ENCODE measurements at places on chromosomes 11 and 22.

GRCh38 chr11:117819096-117820040, 5.2 kb downstream of the FXYD2 start:
- DNase-seq: peak; percentile 84

- no peak for DNase-seq
These were observed 1.3 kb upstream of the SLC3A2 start for GRCh38 chr11:62879235-62879978.

DNA sequence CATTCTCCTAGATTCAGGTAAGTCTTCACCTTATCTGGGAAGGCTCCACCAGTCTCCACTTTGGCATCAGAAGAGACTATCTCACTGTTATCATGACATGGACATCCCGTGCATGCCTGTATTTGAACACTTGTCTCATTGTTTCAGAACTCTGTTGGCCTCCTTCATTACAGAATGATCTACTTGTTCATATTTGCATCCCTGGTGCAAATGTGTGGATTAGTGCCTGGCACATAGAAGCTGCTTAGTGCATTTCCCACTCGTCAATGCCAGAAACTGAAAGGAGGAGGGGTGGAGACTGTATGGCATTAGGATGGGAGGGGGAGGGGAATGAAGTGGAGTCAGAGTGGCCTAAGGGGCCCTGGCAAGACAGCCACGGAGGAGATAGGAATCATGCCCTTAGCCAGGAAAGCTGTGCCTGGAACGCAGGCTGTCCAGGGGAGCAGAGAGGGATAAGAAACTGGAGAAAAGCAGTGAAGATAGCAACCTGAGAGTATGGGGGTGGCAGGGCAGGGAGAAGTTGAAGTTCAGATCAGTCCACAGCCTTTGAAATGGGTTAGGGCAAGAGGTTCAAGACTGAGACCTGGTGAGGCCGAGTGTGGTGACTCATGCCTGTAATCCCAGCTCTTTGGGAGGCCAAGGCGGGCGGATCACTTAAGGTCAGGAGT, 53.8 kb upstream of the CAPRIN1 start:
- DNase-seq: no peak

DNA sequence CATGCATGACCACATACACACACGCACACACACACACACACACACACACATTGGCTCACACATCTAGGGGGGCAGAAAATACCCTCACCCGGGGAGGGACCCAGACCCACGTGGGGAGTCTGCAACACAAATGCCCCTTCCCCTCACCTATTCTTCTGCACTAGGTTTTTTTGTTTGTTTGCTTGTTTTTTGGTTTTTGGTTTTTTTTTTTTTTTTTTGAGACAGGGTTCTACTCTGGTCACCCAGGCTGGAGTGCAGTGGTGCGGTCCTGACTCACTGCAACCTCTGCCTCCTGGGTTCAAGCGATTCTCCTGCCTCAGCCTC, 28.4 kb downstream of the WEE1 start:
- no peak for DNase-seq

GRCh38 chr11:20493340-20493739, 105.8 kb downstream of the PRMT3 start:
- no peak for DNase-seq

DNA sequence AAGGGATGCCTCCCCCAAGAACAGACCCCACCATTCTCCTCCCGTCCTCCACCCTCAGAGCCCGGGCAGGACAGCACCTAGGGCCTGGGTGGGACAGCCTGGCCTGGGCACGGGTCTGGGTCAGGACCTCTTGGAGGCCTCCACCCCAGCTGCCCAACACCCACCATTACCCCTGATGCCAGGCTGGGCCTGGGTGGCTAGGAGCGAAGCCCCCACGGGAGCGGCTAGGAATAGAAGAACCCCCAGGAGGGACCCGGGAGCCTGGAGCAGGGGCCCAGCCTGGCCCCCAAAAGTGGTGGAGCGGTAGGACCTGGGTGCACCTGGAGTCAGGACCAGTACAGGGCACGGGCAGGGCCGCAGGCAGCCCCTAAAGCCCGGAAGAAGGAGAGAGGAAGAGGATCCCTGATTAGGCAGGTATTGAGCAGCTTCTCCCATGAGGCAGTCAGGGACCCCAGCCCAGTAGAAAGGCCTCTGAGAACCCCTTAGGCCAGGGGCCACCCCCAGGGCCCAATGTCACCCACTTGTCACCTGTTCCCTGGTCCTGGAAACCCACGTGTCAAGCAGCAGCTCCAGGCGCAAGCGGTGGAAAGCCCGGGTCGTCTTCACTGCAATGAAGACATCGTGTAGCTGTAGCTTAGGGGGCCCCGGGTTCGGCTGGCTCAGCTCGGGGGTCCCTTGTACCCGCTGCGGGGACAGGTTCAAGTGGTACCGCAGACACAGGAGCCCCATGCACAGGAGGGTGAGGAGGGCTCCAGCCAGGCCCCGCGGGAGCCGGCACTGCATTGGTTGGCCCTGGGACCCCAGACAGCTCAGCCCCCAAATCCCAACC, 575 bp downstream of the MFNG start:
- no peak for DNase-seq

DNA sequence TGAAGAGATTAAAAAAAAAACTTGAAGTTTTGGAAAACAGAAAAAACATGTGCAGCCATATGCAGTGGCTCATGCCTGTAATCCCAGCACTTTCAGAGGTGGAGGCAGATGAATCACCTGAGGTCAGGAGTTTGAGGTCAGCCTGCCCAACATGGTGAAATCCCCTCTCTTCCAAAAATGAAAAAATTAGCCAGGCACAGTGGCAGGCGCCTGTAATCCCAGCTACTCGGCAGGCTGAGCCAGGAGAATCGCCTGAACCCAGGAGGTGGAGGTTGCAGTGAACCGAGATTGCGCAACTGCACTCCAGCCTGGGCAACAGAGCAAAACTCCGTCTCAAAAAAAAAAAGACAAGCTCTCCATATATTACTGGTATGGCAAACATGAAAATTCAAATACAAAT, 7.6 kb downstream of the DLG2 start:
- DNase-seq: no peak

DNA sequence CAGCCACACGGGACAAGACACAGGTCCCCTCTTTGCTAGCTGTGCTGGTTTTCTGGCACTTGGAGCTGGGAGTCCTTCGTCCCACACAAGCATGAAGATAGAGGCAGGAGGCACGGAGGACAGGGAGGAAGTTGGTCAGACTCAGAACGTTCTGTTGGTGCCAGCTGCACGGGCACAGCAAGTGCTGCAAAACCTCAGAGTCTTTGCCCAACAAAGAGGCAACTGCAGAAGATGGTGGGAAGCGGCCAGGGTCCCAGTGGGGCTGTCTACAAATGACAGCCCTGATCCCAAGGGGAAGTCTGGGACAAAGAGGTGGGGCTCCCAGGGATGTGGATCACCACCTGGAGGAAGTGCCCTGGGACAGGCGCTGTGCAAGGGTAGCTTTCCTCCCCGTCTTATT, 9.4 kb upstream of the OSM start:
- DNase-seq: no peak

DNA sequence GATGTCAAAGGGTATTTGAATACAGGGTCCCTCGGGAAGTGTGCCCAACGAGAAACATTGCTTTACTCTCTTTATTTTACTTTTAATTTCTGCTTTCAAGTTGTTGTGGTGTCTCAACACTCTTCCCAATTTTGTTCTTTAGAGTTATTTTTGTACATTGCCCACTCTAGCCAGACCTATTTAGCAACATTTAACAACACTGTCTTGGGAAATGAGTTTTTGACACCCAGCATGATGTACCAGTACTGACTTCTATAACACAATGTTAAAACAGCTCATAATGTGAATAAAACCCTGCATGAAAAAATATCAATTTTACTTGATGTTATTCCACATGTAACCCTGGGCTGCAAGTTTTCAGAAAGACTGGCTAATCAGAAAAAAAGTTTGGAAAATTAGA, 350.2 kb upstream of the PITPNB start:
- DNase-seq: no peak

- no peak for DNase-seq
These were observed 77.2 kb downstream of the MYEOV start for GRCh38 chr11:69370984-69371709.

GRCh38 chr22:44182588-44183286, 2.0 kb downstream of the PARVG start:
- no peak for DNase-seq

DNA sequence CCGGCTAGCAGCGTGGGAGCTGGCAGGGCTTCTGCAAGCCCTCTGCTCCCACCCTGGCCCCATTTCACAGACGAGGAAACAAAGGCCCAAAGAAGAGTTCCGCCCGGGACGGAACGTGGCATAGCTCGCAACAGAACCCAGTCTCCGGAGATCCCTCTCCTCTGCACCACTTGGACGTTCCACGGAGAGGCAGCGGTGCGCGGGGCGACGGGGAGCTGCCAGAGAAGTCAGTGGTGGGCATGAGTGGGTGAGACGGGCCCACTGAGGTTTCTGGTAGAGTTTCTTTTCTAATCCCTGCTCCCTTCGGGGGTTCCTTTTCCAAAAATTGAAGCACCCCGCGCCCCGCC, 554 bp upstream of the NECTIN1 start:
- DNase-seq: no peak

- DNase-seq: no peak
These were observed 36.4 kb downstream of the ZNF215 start for GRCh38 chr11:6962673-6963072.

DNA sequence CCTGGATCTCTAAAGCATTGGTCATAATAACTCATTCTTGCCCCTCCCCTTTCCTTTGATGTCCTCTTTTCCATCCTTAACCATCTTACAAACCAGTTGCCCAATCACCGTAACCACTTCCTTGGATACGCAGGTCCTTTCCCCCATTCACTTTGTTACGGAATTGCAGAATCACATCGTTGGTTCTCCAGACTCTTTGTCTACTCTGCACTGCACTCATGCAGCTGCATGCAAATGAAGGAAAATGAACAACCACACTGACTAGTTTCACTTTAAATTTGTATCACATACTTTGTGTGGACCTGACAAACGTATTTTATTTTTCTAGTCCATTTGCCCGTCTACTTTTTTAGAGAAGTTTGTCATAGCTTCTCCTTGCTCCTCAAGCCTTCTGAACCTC, 69.9 kb downstream of the SLC5A12 start:
- DNase-seq: no peak

GRCh38 chr22:46984751-46985506, 222.5 kb downstream of the TBC1D22A start:
- no peak for DNase-seq

GRCh38 chr11:114219559-114220349, 76.4 kb upstream of the NNMT start:
- no peak for DNase-seq

DNA sequence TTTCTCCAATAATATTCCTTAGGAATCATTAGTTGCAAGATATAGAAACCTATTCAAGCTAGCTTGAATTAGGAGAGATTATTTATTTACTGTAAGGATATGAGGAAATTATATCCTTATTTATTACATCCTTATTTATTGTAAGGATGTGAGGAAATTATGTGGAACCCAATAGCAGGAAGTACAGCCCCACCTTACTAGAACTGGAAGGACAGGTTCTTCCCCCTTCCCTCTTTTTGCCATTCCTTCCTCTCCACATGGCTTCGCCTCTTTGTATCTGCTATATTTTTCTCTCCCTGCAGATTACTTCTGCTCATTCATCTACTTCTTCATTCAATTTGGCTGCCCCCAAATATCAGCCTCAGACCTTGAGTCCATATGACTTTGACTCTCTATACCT, 49.5 kb upstream of the B3GNT6 start:
- DNase-seq: no peak

DNA sequence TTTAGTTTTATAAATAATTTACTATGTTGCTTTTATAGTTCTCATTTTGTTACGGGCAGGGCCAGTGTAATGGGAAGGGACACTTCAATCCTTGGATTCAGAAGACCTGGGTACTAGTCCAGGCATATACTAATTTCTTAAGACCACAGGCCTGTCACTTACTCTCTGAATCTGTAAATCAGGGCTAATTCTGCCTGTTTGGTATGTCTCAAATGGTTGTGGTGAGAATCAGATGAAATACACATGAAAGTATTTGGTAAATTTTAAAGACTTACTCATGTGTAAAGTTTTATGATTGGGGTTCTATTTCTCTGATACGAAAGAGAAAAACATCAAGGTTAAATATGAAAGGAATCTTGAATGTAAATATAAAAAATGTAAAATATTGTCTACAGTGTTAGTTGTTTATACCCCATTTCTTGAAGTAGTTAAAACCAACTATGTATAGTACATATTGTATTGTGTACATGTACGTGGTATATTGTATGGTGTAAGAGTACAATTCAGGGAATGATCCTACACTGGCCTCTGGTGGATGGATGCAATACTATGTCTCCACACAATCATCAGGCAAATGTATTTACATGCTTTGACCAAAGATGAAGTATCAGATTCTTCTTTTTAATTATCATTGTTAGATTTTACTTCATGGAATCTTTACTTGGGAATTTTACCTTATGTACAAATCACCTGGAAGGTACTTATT, 24.5 kb upstream of the RAG2 start:
- no peak for DNase-seq

- DNase-seq: no peak
These were observed 14.8 kb upstream of the CARD10 start for GRCh38 chr22:37533995-37534394.

GRCh38 chr11:32613500-32614151, 30.0 kb downstream of the EIF3M start:
- DNase-seq: no peak

- DNase-seq: no peak
These were observed at the start of gene NXPE2 for GRCh38 chr11:114678125-114679036. Gene NXPE2, plus strand, starts transcription at chr11:114678527. Its CDS starts 49 bp downstream, at chr11:114678576.

- DNase-seq: no peak
These were observed 103.7 kb upstream of the CLMP start for GRCh38 chr11:123298488-123299447.

DNA sequence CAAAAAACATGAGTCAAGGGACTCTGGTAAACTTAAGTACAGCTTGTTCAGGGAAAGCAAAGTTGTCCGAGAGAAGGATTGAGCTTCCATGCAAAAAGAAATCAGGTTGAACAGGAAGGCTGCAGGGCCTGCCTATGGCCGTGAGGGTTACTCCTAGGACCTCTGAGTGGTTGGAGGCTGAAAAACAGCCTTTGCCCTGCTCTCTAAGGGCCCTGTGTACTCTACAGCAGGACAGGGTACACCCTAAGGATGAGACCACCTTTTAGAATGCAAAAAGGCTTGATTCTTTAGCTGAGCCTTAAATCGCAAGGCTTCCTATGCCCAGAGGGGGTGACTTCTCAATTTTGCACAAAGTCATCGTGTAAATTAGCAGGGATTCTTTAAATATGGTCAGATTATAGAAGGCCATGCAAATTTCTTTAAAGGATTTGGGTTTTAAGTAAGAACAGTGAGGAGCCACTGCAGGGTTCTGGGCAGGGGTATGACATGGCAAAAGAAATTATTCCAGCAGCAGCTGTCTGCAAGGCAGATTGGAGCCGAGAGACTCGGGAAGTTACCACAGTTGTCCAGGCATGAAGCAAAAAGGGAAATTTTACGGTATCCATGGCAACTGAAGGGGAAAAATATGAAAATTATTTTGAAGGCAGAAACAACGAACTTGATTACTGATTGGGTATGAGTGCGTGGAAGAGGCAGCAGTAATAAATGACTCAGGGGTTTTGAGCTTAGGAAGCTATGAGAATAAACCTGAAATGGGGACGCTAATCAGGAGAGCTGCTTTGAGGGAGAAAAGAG, 91.8 kb downstream of the FAM76B start:
- DNase-seq: no peak

- no peak for DNase-seq
These were observed 909.0 kb downstream of the BRD1 start for GRCh38 chr22:48918585-48919186.

All from neural crest cell (in vitro differentiated cells).